ENCODE measurements at places on chromosomes 6 and 20.

GRCh38 chr6:30067460-30068139 lies 602 bp downstream of the PPP1R11 start:
- peak; percentile 83 for DNase-seq

GRCh38 chr20:17108896-17109295 lies 117.9 kb upstream of the PCSK2 start:
- no peak for DNase-seq

- no peak for DNase-seq
Measured at GRCh38 chr20:21189761-21190523, 64.1 kb downstream of the KIZ start.

- DNase-seq: no peak
Measured at GRCh38 chr6:84515067-84515466, 249.3 kb downstream of the TBX18 start.

Data from hematopoietic multipotent progenitor cell treated with erythropoietin and hydrocortisone succinate and interleukin-3 and kit ligand, for 6 days (in vitro differentiated cells).